Bronchus fibroblast of lung (primary cell): ENCODE measurements at places on chromosomes 4 and X. TPM values are rescaled to one million over a fixed set of nuclear protein-coding genes. Genes with fewer than 3 reads are reported as not detected.

POLA1 gene
- total RNA-seq = 10.1 and 10.3 TPM in 2 replicates

APBB2 gene
- 45.9 and 47.4 TPM in 2 replicates for total RNA-seq

MTMR8 gene
- total RNA-seq = 0.59 TPM in 1 of 2 replicates, not detected in the other

CT45A5 gene
- total RNA-seq = not detected in 2 replicates

PPP2R2C gene
- total RNA-seq = 0.15 and 1.0 TPM in 2 replicates

PAK3 gene
- 0.17 and 0.74 TPM in 2 replicates for total RNA-seq

RHOXF1 gene
- total RNA-seq = not detected in 2 replicates

HS3ST1 gene
- not detected in 2 replicates for total RNA-seq

SFRP2 gene
- total RNA-seq = 1.2 and 3.2 TPM in 2 replicates

UCHL1 gene
- total RNA-seq = 898 and 913 TPM in 2 replicates

UGT2B15 gene
- total RNA-seq = not detected in 2 replicates

VCX2 gene
- not detected in 2 replicates for total RNA-seq

F11 gene
- not detected in 2 replicates for total RNA-seq
